Stimulated activated CD8-positive, alpha-beta memory T cell treated with anti-CD3 and anti-CD28 coated beads, Interleukin-15, amount 100 ng/mL, for 1 hour (primary cell): ENCODE measurements at places on chromosomes 2 and 18.

GRCh38 chr2:168583064-168583709 lies 127.1 kb downstream of the CERS6 start:
- no peak for DNase-seq

GRCh38 chr2:98026927-98027522 lies 31.3 kb upstream of the TMEM131 start:
- DNase-seq, result no peak

GRCh38 chr18:23401400-23402347 lies 51.4 kb upstream of the RIOK3 start:
- no peak for DNase-seq

DNA sequence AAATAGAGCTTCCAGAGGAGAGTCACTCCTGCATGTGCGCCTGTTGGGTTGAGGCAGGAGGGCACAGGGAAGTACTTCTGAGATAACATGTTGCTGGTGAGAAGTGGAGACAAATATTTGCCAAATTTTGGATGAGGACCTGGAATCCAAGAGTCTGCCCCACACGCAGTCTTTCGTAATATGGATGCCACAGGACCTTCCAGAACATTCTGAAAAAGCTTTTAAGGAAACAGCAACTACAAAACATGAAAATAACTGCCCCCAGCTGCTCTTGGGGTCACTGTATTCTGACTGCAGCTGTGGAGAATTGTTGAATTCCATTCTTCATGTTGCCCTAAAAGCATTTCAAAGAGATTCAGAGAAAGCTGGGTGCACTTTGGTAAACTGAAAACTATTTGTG lies 227.5 kb downstream of the C1D start:
- DNase-seq, result no peak

DNA sequence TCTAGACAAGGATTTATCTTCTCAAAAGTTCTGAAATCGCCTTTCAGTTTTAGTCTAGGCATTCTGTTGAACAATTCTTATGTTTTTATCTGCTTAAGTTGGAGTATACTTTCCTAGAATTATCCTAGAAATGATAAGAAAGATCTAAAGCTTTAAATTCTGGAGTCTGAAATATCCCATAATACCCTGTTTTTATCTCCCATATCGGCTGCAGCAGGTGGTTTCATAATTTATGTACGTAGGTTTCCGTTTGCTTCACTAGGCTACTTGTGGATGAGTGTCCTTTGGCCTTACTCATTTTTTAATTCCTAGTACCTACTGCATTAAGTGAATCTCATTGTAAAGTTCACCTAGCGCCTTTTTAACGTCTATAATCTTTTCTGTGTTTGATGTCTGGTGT lies 58.5 kb upstream of the MGAT5 start:
- no peak for DNase-seq

GRCh38 chr2:194672994-194673393 lies 984.0 kb upstream of the SLC39A10 start:
- no peak for DNase-seq
